SJSA1 (cell line): ENCODE measurements at places on chromosomes 13 and 19. TPM values are rescaled to one million over a fixed set of nuclear protein-coding genes. Genes with fewer than 3 reads are reported as not detected.

Gene ZNF543
- total RNA-seq: 6.0 and 11.0 TPM in 2 replicates

Gene ITGBL1
- total RNA-seq: 63.3 and 100 TPM in 2 replicates

Gene CALR3
- not detected in 2 replicates for total RNA-seq

DNA sequence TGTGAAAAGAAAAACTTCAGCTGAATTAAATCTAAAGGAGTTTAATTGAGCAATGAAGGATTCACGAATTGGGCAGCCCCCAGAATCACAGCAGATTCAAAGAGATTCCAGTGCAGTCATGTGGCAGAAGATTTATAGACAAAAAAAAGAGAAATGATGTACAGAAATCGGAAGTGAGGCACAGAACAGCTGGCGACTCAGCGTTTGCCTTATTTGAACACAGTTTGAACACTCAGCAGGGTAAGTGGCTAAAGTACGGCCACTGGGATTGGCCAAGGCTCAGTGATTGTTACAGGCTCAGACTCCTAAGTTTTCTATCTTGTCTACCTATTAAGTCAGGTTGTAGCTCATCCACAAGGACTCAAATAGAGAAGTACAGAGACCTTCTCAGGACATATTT is 11.6 kb upstream of the CFAP97D2 start:
- no peaks in the 10 kb centered on the region for H3K4me1 ChIP-seq
- DNase-seq: no peak
- H3K36me3 ChIP-seq: no peaks in the 10 kb centered on the region
- H3K27me3 ChIP-seq: no peaks in the 10 kb centered on the region
- no peak overlapping the region for H3K27ac ChIP-seq

DNA sequence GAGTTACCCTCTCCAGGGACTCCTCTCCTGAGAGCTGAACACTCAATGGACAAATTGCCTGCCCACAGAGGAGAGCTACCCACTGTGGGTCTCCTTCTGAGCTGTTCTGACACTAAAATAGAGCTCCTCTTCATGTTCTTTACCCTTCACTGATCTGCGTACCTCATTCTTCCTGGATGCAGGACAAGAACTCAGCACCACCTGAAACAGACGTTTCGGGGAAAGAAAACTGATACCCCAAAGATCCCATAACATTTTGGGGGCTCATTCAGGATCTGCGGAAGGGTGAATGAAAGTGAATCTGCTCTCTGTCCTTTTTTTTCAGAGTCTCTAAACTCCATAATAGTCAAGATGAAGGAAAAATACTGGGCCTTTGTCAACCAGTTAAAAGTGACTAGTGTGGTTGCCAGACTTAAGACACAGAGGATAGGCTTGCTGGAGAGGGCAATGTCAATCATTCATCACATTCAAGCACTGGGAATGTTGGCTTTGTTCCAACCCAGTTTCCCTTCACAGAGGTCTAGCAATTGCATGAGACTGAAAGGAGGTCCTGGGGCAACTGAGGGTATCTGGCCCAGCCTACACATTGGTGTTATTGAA is 136.7 kb upstream of the SLITRK6 start:
- DNase-seq: no peak
- H3K27me3 ChIP-seq: no peaks in the 10 kb centered on the region
- H3K36me3 ChIP-seq: no peaks in the 10 kb centered on the region
- H3K4me1 ChIP-seq: no peaks in the 10 kb centered on the region
- H3K27ac ChIP-seq: no peak overlapping the region
- no peak overlapping the region for H3K4me3 ChIP-seq

DNA sequence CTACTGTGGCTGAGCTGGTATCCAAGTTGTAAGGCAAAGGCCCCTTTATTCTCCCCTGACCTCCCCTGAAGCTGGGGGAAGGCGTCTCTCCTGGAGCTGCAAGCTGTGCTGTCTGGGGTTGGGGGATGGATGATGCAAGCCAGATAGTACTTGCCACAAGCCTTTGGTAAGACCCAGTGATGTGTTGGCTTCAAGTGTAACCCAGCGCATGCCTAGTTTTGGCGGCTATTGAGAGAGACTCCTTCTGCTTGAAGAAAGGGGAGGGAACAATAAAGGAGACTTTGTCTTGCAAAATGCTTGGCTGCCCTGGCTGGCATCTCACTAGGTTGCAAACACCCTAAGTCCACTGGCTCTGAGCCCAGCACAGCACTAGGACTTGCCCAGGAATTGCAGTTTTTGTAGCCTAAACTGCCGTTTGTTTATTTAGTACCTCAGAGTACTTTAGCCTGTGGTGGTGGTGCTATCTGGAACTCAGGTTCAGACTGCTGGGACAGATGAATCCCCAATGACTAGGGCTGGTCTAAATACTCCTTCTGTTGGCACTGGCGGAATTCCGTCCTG is 108.2 kb downstream of the TNFSF13B start:
- no peaks in the 10 kb centered on the region for H3K36me3 ChIP-seq
- no peak overlapping the region for H3K4me3 ChIP-seq
- no peak for DNase-seq
- no peak overlapping the region for H3K27ac ChIP-seq

DNA sequence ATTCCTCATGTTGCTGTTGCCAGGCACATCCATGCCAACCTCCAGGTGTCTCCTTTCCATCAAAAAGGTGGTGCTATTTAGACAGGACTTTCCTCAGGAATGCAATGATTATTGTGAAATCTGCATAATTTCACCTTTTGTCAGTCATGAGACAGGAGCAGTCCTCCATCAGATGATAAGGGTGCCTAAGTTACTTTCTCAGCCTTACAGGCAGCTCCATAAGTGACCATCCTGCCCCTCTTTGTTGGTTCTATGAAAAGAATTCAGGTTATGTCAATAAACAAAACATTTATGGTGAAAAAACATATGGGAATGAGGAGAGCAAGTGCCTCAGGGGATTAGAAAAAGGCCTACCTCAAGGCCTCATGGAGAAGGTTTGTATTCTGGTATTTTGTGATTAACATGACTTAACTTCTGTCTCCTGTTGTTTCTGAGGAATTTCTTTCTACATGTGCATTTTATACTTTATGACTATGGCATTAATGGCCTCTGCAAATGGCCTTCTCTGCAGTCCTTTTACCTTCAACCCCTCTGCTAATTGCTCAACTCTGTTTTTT is 110.3 kb upstream of the DIAPH3 start:
- no peak overlapping the region for H3K27ac ChIP-seq
- H3K27me3 ChIP-seq: no peaks in the 10 kb centered on the region
- H3K4me3 ChIP-seq: no peak overlapping the region
- no peak for DNase-seq
- H3K36me3 ChIP-seq: no peaks in the 10 kb centered on the region

- H3K27me3 ChIP-seq: no peaks in the 10 kb centered on the region
- peaks cover 15% of the 10 kb centered on the region for H3K4me1 ChIP-seq
- H3K36me3 ChIP-seq: no peaks in the 10 kb centered on the region
- no peak for DNase-seq
- H3K4me3 ChIP-seq: no peak overlapping the region
- no peak overlapping the region for H3K27ac ChIP-seq
Observed at GRCh38 chr13:41494202-41494601, 36.9 kb downstream of the RGCC start.

DNA sequence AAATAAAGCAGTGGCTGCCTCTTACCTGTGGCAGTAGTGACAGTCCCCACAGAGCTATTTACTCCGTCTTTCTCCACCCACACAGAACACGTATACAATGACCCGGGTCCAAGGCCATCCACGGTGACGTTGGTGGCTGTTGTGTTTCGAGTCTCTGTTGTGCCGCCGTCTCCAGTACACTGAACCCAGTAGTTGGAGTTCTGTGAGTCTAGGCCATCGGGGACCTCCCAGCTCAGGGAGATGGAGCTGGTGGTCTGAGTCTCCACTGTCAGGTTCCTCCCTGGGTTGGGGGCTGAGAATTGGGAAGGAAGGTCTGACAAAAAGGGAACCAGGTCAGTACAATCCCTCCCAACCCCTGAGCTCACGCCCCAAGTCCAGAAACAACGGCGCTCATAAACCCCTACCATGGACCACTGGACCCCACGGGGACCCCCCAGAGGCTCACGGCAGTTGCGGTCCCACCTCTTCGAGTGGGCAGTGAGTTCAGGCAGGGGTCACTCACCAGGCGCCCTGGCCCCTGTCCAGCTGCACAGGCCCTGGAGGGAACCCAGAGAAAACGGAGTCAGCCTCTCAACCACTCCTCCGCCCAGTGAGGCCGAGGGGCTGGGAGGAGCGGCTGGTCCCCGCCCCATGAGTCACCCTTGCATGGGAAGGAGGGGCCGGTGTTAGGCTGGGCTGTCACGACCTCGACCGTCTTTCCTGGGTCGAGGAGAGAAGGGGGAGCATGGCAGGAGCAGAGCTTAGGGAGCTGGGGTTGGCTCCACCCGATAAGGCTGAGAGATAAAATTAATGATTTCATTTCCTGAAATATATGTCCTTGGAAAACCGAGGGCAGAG is 2.4 kb downstream of the PTPRH start:
- peak overlapping the region; percentile 15 for H3K4me3 ChIP-seq
- no peaks in the 10 kb centered on the region for H3K36me3 ChIP-seq
- no peaks in the 10 kb centered on the region for H3K27me3 ChIP-seq

GRCh38 chr19:11296264-11296663 is 304 bp downstream of the TSPAN16 start:
- peaks cover 3% of the 10 kb centered on the region; the same call in 1 of the 2 replicates for H3K4me1 ChIP-seq
- no peaks in the 10 kb centered on the region for H3K36me3 ChIP-seq
- no peak for DNase-seq
- peaks cover 4% of the 10 kb centered on the region; the same call in 1 of the 2 replicates for H3K27me3 ChIP-seq

DNA sequence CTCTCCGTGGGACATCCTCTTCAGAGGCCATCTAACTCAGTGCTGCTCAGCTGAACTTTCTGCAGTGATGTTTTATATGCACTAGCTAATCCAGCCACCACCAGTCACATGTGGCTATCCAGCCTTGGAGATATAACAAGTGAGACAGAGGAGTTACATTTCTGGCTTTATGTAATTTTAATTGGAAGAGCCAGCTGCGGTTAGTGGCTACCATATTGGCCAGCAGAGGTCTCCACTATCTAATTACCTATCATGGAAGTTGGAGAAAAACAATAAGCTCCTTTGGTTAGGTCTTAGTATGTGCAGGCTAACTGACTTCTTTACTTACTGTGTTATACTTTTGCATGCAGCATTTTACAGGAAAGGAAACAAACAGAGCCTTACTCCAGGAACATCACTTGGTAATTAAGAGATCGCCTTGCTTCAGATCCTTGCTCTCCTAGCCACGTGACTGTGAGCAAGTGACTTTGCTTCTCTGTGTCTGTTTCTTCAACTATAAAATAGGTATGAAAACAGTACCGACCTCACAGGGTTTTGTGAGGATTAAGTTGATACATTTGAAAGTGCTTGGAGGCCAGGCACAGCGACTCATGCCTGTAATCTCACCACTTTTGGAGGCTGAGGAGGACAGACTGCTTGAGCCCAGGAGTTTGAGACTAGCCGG is 1.6 kb upstream of the KLK10 start:
- no peak for DNase-seq
- peaks cover 48% of the 10 kb centered on the region for H3K27me3 ChIP-seq
- H3K4me1 ChIP-seq: peaks cover 5% of the 10 kb centered on the region; the same call in 1 of the 2 replicates
- H3K27ac ChIP-seq: no peak overlapping the region
- H3K4me3 ChIP-seq: no peak overlapping the region
- H3K36me3 ChIP-seq: no peaks in the 10 kb centered on the region

DNA sequence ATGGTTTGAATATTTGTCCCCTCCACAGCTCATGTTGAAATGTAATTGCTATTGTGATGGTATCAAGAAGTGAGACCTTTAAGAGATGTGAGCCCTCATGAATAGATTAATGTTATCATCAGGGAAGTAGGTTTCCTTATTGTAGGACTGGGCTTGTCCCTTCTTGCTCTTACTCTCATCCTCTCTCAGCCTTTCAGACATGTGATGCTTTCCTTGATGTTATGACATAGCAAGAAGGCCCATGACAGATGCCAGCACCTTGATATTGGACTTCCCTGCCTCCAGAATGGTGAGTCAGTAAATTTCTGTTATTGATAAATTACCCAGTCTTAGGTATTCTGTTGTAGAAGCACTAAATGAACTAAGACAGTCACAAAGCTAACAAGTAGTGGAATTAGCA is 5.7 kb upstream of the ZMYM2 start:
- DNase-seq: no peak
- peaks cover 3% of the 10 kb centered on the region for H3K4me1 ChIP-seq
- no peak overlapping the region for H3K27ac ChIP-seq
- no peaks in the 10 kb centered on the region for H3K27me3 ChIP-seq
- no peak overlapping the region for H3K4me3 ChIP-seq
- H3K36me3 ChIP-seq: no peaks in the 10 kb centered on the region

- no peaks in the 10 kb centered on the region for H3K27me3 ChIP-seq
- H3K27ac ChIP-seq: no peak overlapping the region
- no peaks in the 10 kb centered on the region for H3K4me1 ChIP-seq
- no peaks in the 10 kb centered on the region for H3K36me3 ChIP-seq
- no peak for DNase-seq
- H3K4me3 ChIP-seq: no peak overlapping the region
Observed at GRCh38 chr13:80684217-80684991, 343.5 kb upstream of the SPRY2 start.

DNA sequence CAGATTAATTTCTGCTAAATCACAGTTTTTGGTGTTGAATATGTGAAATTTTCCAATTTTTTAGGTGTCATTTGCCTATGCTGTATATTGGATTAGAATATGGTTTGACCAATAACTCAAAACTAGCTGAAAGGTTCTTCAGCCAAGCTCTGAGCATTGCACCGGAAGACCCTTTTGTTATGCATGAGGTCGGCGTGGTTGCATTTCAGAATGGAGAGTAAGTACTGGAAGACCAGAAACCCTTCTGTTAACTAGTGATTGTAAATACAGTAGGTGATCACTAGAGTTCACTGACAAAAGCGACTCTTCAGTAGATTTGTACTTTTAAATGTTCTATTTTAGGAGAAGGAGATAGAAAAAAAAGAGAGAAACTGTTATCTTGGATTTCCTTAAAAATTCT is 22.3 kb downstream of the CDC16 start:
- H3K4me1 ChIP-seq: no peaks in the 10 kb centered on the region
- no peaks in the 10 kb centered on the region for H3K27me3 ChIP-seq
- H3K36me3 ChIP-seq: peaks cover 80% of the 10 kb centered on the region
- no peak overlapping the region for H3K27ac ChIP-seq
- DNase-seq: no peak

- DNase-seq: peak; percentile 45
- H3K27me3 ChIP-seq: no peaks in the 10 kb centered on the region
- H3K4me3 ChIP-seq: no peak overlapping the region
- H3K36me3 ChIP-seq: no peaks in the 10 kb centered on the region
- H3K27ac ChIP-seq: no peak overlapping the region
Observed at GRCh38 chr13:32734511-32734910, 148.3 kb downstream of the PDS5B start.

DNA sequence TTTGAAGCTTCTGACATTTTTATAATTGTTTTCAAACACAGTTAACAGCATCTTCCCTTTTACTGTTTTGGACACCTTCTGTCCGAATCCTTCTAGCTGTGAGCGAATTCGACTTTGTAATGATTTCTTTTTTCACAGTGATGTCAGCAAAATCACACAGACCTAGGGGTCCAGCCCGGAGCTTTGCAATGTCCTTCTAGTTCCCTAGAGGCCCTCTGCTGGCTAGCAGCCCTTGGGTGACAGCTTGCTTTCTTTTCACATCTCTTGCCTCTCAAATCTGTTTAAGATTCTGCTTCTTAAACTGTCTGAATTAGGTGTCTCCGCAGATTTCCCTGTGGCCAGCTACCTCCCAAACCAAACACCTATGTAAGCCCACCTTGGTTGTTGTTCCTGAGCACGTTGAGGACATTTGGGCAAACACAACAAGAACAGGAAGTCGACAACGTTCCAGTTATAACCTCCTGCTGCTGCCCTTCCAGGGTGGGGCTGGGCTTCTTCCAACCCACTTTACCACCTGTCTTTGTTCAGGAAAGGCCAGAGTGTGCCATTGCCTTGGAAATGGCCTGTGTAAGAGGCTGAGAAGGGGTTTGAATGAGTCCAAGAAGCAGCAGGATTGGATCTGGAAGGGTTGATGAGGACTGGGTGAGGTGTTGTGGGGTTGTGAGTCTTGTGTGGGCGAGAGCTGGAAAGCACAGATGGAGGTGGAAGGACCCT is 123.1 kb downstream of the ATP8A2 start:
- no peak overlapping the region for H3K4me3 ChIP-seq
- H3K4me1 ChIP-seq: no peaks in the 10 kb centered on the region
- no peak for DNase-seq
- H3K27me3 ChIP-seq: no peaks in the 10 kb centered on the region
